ENCODE measurements at places on chromosomes 4 and X.

DNA sequence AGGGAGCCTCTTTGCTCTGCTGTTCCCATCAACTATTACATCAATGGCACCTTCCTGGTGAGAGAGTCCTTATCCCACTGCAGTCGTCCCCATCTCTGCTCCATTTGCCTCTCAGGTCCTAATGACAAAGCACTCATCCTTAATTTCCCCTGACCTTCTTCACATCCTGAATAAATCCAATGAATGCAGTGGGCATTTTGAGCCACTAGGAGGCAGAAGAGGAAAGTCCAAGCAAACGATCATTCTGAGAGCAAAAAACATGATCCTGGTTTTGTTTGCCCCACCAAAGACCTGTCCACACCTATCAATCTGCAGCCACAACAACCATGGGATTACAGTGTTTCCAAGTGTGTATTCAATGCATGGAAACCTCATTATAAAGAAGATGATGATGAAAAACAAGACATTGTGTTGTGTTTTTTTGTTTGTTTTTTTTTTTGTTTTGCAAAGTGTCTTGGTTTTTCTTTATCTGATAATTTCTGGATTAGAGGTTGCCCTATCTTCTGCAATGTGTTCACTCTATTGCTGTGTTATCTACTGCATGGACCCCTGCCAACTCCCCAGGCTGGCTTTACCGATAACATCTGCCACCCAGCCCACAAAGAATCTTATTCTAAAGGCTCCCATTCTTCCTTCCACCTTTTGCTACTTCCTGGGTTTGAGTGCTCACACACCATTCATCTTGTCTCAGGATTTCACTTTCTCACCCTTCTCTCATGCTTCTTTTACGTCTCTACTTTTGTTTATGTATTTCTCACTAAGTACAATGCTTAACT is 207.2 kb downstream of the NLGN4X start:
- no peaks in the 10 kb centered on the region for H3K36me3 ChIP-seq
- no peaks in the 10 kb centered on the region for H3K27me3 ChIP-seq
- no peak for DNase-seq
- H3K4me1 ChIP-seq, result no peaks in the 10 kb centered on the region

- peaks cover 1% of the 10 kb centered on the region for H3K4me1 ChIP-seq
- H3K4me3 ChIP-seq, result no peak overlapping the region
- H3K36me3 ChIP-seq, result no peaks in the 10 kb centered on the region
- no peak overlapping the region for H3K27ac ChIP-seq
Measured at GRCh38 chr4:24235618-24236017, 345.8 kb upstream of the PPARGC1A start.

DNA sequence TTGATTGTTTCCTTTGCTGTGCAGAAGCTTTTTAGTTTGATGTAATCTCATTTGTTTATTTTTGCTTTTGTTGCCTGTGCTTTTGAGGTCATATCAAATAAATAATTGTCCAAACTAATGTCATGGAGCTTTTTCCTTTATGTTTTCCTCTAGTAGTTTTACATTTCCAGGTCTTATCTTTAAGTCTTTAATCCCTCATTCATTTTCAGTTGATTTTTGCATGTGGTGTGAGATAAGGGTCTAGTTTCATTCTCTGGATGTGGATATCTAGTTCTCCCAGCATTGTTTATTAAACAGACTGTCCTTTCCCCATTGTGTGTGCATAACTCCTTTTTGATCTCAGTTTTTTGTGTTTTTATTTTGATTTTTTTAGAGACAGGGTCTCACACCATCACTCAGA is 179.1 kb upstream of the STK26 start:
- peaks cover 5% of the 10 kb centered on the region for H3K4me1 ChIP-seq
- DNase-seq, result no peak
- H3K36me3 ChIP-seq, result no peaks in the 10 kb centered on the region

DNA sequence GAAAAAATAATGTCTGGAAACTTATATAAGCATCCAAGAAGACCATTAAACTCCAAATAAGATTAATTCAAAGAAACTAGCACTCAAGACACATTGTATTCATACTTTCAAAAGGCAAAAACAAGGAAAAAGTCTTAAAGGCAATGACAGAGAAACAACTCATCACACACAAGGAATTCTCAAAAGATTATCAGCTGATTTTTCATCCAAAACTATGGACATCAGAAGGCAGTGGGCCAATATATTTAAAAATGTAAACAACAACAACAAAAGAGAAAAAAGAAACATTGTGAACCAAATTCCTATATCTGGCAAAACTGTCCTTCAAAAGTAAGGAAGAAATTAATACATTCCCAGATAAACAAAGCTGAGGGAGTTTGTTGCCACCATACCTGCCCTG is 711.4 kb upstream of the GALNTL6 start:
- DNase-seq, result no peak
- H3K27me3 ChIP-seq, result peaks cover 4% of the 10 kb centered on the region
- no peak overlapping the region for H3K27ac ChIP-seq
- H3K36me3 ChIP-seq, result no peaks in the 10 kb centered on the region
- H3K4me1 ChIP-seq, result no peaks in the 10 kb centered on the region

DNA sequence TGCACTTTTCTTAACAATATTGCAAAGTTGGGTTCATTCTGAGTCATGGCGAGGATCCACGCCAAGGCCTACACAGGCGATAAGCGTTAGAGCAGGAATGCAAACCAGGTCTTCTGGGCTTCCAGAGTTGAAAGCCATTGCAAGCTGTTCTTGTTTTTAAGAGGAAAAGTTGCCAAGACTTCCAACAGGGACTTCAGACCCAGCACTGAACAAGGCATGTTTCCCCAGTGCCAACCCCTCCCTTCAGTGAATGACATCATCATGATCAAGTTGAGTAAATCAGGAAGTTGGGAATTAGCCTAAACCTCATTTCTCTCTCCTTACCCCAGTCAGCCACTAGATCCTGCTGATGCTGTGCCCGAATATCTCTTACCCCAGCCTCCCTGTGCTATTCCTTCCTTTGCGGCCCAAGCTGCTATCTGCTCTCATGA is 355.1 kb downstream of the HS3ST1 start:
- no peak overlapping the region for H3K4me3 ChIP-seq
- H3K27ac ChIP-seq, result no peak overlapping the region
- peaks cover 2% of the 10 kb centered on the region for H3K27me3 ChIP-seq
- H3K4me1 ChIP-seq, result no peaks in the 10 kb centered on the region
- no peak for DNase-seq
